ENCODE measurements at places on chromosomes 16 and 17.
A peak's percentile ranks its signal among the peaks of the same experiment; 100 is the strongest.

GRCh38 chr16:14284930-14285512, 213.9 kb downstream of the MRTFB start:
- no peak for DNase-seq

DNA sequence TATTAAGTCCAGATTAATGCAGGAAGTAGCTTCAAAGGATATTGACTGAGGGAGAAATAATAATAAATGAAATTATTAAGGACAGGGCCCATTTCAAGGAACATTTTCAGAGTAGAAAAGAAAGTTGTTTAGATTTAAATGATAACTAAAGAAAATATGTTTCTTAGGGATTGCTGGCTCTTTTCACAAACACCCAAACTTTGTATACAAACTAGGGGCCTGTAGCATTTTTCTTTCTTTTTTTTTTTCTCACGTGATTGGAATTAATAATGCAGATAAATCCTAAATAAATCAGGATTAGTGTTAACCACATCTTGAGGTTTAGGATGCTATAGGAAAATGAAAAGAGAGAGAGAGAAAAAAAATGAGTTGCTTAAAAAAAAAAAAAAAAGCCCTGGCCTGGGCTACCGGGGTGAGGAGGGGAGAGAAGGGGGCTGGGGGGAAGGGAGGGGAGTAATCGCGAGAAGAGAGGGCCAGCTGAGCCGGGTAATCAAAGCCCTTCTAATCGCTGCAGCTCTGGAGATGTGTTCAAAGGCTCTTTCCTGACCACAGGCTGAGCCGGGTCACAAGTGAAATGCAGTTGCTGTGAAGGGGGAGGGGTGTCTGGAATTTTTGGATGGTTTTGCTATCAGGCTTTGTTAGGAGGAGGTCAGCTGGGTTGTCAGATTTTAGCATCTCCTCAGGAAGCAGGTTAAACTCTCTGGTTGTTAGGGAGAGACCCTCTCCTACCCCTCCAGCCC, 104.6 kb upstream of the ZFHX3 start:
- DNase-seq, result no peak

- DNase-seq, result no peak
Measured at GRCh38 chr17:74451557-74451956, 14.9 kb upstream of the CD300A start.

DNA sequence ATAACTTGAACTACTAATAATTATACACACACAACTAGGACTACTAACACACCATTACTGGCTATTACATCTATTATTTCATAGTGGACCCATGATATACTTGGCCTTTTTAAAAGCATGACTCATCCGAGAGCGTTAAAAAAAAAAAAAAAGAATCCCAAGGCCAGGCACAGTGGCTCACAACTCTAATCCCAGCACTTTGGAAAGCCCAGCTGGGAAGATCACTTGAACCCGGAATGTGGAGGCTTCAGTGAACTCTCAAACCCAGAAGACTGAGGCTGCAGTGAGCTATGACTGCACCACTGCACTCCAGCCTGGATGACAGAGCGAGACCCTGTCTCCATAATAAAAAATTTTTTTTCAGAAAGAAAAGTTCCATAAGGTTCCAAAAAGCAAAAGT, 3.1 kb downstream of the GLG1 start:
- peak; percentile 52 for DNase-seq

GRCh38 chr16:55214974-55215494, 109.0 kb upstream of the IRX6 start:
- no peak for DNase-seq

GRCh38 chr16:52367821-52368220, 179.1 kb downstream of the TOX3 start:
- DNase-seq, result no peak

- DNase-seq, result no peak
Measured at GRCh38 chr16:29204806-29205135, 201.7 kb downstream of the NPIPB11 start.

- DNase-seq, result no peak
Measured at GRCh38 chr17:57050306-57050705, 34.7 kb upstream of the AKAP1 start.

DNA sequence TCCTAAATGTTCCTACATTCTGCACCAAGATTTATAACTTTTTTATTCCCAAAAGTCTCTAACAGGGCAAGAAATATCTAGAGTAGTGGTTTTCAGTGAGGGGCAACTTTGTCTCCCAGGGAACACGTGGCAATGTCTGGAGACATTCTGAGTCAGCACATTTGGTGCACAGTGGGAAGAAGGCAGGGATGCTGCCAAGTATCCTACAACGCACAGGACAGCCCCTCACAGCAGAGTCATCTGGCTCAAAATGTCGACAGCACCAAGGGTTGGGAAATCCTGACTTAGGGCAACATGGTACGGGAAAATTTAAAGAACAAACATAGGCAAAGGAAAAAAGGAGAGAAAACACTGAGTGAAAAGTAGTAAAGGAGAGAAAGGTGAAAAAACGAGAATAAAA, 61.8 kb downstream of the SMG6 start:
- DNase-seq, result peak; percentile 44

GRCh38 chr16:11091021-11091785, 146.8 kb downstream of the CLEC16A start:
- DNase-seq, result no peak

GRCh38 chr16:72999541-73000019, 48.3 kb downstream of the ZFHX3 start:
- DNase-seq, result no peak

DNA sequence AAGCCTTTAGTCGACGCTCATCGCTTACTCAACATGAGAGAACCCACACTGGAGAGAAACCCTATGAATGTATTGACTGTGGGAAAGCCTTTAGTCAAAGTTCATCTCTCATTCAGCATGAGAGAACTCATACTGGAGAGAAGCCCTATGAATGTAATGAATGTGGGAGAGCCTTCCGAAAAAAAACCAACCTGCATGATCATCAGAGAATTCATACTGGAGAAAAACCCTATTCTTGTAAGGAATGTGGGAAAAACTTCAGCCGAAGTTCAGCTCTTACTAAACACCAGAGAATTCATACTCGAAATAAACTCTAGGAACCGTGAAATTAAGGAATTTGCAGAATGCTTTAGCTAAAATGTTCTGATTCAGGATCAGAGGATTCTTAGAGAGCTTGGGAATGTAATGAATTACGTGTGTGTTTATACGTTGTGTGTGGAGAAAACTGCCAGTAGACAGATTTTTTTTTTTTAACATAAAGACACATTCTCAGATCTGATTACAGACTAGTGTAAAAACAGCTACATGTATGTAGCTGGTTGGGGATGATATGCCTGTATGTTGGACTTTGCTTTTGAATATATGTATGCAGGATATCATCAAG, 25.4 kb downstream of the ZFP90 start:
- no peak for DNase-seq

DNA sequence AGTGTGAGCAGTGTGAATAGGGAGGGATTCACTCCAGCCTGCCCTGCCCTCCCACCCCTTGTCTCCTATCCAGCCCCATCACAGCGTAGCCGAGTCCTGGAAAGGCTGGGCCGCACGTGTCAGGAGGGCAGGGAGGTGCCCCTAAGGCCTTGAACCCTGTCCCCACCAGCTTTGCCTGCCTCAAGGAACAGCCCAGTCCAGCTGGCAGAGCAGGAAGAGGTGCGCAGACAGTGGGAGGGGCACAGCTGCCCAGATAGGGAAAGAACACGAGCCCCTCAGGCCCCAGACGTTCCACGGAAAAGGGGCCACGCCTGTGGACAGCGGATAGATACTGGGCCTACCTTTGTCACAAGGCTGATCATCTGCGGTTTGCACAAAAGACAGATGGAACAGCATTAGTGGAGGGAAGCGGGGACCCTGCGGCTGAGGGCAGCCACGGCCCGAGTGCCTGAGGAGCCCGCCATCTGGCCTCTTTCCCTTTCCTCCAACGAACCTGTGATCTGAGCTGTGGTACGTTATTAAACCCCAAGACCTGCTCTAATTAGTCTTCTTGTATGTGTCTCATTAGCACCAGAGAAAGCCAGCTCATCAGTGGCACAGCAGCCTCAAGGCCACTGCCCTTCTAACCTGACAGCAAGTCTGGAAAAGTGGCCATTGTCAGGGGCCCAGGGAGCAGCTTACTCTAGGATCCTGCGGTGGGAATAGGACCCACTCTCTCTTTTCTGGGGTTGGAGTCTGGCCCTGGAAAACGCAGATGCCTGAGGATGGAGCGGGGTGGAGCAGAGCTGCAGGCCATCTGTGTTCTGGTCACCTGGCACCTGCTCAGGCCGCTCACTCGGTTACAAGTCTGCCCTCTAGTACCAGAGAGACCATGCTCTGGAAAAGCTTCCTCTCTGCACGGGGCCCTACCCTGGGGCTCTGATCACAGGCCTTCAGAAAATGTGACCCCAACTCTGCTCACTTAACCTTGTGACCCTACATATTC, 16.3 kb downstream of the MPP3 start:
- DNase-seq, result no peak

DNA sequence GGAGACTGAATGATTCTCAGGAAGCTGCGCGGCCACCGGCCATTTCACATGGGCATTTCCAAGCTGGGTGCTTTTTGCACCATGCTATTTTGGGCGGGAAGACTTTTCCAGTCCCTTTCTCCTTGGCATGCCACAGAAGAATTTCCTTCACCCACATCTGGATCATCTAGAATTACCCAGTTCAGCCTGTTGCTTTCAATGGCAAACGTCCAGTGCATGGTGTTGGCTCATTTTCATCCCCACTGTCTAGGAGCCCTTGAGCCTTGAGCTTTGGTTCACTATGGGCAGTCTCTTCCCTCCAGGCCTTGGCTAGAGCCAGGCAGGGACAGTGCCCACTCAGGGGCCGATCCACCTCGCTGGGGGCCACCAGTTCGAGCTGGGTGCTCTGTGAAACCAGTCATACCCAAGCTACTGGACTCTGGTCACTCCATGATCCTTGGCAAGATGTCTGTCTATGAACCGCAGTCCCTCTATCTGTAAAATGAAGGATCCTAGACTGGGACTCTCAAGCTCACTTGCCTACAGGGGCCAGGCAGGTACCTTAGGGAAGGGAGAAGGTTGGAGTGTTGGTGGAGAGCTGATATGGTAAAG, 71.1 kb downstream of the CYLD start:
- DNase-seq, result no peak

GRCh38 chr16:56944954-56945839, 13.3 kb downstream of the HERPUD1 start:
- DNase-seq, result peak; percentile 34

GRCh38 chr16:88047462-88047861, 96.2 kb downstream of the BANP start:
- no peak for DNase-seq

GRCh38 chr17:69551212-69552010, 136.9 kb downstream of the MAP2K6 start:
- DNase-seq, result no peak

DNA sequence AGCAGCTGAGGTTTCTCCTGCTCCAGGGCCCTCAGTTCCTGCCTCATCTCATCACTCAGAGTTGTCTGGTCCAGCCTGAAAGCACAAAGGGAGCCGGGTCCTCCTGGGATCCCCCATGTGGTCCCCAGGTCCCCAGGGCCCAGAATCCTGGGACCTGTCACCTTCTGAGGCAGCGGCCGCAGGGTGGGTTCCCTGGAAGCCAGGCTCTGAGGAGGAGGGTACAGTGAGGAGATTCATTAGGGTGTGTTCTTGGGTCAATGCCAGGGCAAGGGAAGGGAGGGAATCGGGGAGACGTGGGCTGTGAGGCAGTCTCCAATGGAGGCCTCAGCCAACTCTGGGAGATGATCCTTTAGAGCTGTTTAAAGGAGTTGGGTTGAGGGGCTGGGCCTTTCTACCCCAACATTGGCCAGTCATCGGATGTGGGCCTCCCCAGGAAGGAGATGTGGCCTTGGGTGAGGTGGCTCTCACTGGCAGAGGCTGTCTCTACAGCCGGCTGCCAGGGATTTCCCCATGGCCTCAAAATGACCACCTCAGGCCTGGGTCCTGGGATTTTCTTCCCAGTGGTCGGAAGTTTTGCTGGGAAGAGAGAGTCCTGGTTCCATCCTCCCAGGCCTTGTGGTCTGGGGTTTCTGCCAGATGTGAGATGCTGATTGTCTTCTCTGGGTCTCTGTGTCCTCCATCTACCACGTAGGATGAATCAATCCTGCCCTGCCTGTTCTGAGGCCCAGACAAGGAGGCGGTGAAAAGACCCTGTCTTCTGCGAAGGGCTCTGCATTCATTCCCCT, 47.3 kb downstream of the NLRP1 start:
- DNase-seq, result no peak

- DNase-seq, result no peak
Measured at GRCh38 chr17:71699907-71700306, 420.9 kb upstream of the SOX9 start.

- DNase-seq, result peak; percentile 73
Measured at GRCh38 chr17:43720311-43721060, 38.1 kb downstream of the SOST start.
